ENCODE measurements at places on chromosomes 5 and 9.
A peak's percentile ranks its signal among the peaks of the same experiment; 100 is the strongest.

- no peak for DNase-seq
Observed at GRCh38 chr5:141250576-141250975, 5.4 kb downstream of the PCDHB15 start.

- DNase-seq, result no peak
Observed at GRCh38 chr5:71809446-71809845, 90.4 kb downstream of the CARTPT start.

DNA sequence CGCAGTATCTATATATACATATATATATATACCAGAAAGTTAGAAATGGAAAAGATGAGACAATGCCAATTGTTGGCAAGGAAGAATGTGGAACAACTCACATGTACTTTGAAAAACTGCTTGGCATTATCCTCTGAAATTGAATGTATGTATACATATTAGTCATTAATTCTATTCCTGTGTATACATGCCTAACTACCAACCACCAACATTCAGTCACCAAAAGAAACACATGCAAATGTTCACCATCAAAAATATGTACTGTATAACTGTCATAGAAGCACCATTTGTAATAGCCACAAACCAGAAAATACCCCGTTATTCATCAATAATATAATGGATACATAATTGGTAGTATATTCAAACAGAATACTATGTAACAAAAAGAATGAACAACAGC, 330.2 kb upstream of the GRAMD2B start:
- no peak for DNase-seq

GRCh38 chr9:115142090-115142489, 24.1 kb upstream of the TNC start:
- no peak for DNase-seq

GRCh38 chr5:90367879-90368278, 41.7 kb downstream of the CETN3 start:
- DNase-seq, result no peak

DNA sequence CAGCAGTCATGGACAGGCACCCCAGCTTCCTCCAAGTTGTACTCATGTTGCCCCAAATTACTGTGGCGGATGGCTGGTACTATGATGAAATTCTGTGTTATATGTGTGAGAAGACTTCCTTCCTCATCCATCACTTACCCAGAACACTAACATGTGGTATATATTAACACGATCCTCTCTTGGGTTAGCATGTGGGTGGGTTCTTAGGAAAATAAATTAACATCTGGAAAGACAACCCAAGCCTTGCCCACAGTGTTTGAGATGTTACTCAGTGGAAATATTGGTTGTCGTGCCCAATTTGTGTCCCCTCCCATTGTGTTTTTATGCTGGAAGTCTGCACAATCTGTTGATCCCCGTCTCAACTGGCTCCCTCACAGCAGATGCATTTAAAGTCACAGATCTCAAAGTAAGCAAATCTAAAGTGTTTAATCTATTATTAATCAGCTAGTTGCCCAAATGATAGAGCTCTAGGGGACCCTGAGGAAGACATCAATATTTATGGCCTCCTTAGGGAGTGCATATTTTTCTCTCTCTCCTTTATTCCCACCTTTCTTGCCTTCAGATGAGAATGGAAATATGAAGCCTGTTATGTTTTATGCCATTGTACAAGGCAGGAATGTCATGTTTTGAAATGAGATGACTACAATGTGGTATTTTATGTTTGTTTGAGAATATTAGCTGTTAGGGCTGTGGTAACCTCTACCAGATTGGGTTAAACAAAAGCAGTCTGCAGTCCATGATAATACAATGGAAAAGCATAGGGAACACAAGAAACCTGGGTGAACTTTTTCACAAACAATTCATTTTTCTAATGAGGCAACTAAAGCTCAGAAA, 93.9 kb downstream of the GRIA1 start:
- DNase-seq, result no peak

DNA sequence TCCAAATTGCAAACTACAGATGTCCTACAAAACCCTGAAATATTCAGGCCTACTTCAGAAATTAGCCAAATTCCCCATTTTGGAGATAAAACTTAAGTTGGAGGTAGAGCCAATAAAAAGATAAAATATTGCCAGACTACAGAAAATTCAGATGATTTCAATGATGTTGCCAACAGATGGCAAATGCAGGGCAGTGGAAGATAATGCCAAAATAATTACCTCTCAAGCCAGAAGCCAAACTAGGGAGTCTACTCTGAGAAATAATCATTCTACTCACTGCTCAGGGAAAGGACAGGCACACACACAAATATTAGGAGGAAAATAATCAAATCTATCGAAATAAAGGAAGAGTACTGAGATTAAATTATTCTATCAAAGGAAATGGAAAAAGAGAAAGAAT, 347.5 kb upstream of the CCNG1 start:
- DNase-seq, result no peak

GRCh38 chr5:149379177-149379761, at the start of gene IL17B:
IL17B (minus strand) TSS chr5:149379292; CDS start chr5:149379225, 67 bp downstream.
- DNase-seq, result no peak

DNA sequence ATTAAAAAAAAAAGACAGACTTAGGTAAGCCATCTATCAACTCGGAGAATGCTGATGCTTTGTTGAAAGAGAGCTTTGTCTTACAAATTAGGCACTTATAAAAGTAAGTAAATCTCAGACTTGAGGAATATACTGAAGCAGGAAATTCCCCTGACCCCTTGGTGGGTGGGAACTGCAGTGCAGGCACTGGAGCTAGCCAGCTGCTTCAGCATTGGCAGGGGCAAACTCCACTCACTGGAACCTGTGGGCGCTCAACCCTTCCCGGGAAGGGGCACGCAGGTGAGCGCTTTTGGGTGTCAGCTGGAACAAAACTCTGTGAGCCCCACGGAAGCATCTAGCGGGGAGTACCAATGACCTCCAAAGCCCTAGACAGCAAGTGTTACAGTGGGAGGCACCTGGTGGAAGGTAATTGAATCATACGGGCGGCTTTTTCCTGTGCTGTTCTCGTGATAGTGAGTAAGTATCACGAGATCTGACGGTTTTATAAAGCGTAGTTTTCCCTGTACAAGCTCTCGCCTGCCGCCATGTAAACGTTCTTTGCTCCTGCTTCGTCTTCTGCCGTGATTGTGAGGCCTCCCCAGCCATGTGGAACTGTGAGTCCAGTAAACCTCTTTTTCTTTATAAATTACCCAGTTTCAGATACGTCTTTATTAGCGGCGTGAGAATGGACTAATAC, 628.0 kb upstream of the CDH18 start:
- DNase-seq, result no peak

DNA sequence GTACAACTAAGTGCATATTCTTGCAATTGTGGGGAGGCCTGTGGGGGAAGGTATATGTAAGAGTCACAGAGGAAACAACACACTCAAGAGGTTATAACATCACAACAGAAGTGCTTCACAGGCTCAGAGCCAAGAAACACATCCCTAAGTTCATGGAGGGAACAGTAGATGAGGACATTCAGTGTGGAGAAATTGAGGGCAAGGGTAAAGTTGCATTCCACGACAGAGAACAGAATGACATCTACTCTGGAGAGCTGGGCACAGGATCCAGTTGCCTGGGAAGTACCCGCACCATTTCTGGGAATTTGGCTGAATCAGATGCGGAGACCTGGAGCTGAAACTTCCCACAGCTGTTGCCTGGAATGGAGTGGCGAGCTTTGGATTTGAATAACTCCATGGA, 197.2 kb downstream of the NXNL2 start:
- no peak for DNase-seq

GRCh38 chr9:127637322-127637847, 25.3 kb downstream of the STXBP1 start:
- DNase-seq, result no peak

GRCh38 chr5:178471711-178472110, 118.5 kb downstream of the COL23A1 start:
- no peak for DNase-seq

DNA sequence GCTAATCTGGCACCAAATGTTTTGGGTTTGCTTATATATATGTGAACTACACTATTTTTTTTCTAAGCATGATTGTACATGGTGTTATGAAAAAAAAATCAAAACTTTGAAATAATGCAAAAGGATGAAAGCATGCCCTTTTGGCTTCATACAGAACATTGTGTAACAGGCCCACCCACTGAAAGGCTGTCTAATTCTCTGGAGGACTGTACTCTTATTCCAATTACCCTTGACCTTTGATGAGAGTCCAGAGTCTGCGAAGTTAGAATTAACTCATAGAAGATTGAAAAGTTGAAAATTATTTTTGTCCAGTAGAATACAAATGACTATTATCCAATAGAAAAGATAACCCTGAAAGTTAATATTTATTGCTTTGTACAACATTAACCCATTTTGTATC, 117.4 kb downstream of the ADAMTS12 start:
- no peak for DNase-seq

GRCh38 chr5:125338440-125339174, 592.2 kb upstream of the ZNF608 start:
- DNase-seq, result no peak

DNA sequence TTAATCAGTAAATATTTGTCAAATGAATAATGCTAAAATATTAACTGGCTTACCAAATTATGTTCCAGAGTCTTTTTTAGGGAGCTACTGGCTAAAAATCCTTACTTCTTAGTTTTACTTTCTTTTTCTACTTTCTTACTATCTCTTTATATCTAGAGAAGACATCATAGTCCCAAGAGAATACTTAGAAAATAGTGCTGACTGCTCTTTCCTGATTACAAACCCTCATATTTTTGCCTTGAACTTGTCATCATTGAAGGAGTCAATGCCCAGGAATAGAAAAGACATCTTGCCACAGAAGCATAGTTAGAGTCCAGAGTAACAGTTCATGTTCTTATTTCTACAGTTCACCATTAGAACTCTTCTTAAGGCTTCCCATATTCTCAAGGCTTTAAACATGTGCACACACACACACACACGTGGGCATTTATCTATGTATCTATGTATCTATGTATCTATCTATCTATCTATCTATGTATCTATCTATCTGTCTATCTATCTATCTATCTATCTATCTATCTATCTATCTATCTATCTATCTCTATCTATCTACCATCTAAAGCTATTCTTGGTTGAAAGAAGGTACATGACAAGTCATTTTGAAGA, 654.3 kb downstream of the ANXA1 start:
- no peak for DNase-seq

GRCh38 chr5:125137535-125137934, 391.1 kb upstream of the ZNF608 start:
- no peak for DNase-seq

DNA sequence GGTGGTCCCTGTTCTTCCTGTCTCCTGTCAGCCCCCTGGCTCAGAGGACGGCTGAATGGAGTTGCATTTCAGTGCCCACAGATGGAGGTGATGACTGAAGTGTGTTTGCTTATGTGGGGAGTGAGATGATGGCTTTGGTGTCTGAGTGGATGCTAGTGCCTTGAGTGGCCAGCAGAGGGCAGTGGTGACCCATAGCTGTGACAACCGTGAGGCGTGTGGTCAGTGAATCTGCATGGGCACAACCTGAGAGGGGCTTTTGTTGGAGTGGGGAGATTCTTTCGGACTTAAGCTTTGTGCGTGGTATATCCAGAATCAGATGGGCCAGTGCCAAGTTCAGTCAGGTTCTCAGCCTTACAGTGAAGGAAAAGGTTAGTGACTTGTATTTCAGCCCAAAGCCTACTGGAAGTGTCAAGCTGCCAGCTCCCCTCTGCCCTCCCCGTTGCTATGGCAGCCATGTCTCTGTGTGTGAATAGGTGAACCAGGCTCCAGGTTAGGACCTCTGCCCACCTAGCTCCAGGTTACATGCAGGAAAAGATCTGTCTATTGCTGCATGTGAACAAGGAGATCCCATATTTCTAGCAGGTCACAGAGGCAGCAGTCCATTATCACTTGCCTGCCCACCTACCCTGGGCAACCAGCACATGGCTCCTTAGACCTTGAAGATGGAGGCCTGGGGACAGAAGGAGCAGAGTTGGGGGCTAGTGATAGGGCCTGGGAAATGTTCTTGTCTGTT, 14.7 kb upstream of the CXXC5 start:
- DNase-seq, result peak; percentile 63

GRCh38 chr9:130301483-130302286, 36.1 kb downstream of the HMCN2 start:
- no peak for DNase-seq

DNA sequence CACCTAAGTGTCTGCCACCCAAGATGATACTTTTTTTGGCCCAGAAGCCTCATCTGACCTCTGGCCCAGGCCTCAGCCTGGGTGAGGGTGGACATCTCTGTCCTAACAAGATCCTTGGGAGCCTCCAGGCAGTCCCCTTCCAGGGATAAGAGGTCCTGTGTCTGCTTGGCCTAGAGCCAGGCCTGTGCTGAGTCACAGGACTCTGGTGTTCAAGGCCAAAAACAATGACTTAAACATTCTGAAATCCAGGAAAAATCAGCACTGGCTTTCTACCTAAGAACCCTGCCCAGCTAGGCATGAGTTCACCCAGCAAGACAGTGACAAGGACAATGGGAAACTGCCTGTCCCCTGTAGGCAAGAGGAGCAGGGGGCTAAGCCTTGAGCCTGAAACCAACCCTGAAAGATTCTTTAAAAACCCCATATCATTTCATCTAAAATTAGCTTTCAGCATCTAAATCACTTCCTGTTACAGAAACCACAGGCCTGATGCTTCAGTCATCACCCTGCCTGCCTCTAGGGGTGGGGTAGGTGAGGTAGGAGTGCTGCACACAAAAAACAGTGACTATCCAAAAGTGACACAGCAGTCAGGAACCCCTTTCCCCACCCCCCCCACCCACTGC, 29.9 kb downstream of the CSF2 start:
- DNase-seq, result no peak

DNA sequence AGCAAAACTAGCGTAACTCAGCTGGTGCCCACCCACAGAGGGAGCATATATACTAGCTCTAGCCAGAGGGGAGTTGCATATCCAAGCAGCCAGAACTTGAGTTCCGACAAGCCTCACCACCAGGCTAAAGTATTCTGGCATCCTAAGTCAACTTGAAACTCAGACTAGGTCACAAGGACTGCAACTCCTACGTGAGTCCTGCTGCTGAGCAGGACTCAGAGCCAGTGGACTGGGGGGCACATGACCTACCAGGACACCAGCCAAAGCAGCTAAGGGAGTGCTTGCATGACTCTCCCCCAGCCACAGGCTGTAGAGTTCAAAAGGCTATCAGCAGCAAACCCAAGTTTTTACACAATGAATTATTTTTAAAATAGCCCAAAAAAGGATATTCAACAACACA, 26.1 kb downstream of the SPDL1 start:
- DNase-seq, result no peak

- DNase-seq, result no peak
Observed at GRCh38 chr5:169719360-169720314, 82.6 kb downstream of the DOCK2 start.

Measured in activated B cell treated with CpG ODN at 0.5 μM for 24 hours (primary cell).